ENCODE measurements at places on chromosomes 6 and 20.

- no peak for DNase-seq
Measured at GRCh38 chr6:126662966-126663365, 323.1 kb downstream of the CENPW start.

GRCh38 chr6:52551483-52552277 lies 25.2 kb downstream of the TRAM2 start:
- no peak for DNase-seq

DNA sequence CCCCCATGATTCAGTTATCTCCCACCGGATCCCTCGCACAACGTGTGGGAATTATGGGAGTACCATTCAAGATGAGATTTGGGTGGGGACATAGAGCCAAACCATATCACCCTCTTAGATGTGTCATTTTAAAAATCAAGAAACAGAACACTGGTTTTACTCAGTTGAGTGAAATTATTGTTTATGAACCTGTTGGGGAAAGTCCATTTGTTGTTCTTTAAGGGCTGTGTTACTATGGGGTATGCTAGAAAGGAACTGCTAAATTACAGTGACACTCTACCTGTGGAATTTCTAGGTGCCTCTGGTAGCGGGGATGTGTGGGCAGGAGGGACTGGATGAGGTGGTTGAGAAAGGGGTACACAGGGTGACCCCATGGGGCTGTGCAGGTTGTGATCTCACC lies 28.9 kb downstream of the STX11 start:
- DNase-seq = no peak

DNA sequence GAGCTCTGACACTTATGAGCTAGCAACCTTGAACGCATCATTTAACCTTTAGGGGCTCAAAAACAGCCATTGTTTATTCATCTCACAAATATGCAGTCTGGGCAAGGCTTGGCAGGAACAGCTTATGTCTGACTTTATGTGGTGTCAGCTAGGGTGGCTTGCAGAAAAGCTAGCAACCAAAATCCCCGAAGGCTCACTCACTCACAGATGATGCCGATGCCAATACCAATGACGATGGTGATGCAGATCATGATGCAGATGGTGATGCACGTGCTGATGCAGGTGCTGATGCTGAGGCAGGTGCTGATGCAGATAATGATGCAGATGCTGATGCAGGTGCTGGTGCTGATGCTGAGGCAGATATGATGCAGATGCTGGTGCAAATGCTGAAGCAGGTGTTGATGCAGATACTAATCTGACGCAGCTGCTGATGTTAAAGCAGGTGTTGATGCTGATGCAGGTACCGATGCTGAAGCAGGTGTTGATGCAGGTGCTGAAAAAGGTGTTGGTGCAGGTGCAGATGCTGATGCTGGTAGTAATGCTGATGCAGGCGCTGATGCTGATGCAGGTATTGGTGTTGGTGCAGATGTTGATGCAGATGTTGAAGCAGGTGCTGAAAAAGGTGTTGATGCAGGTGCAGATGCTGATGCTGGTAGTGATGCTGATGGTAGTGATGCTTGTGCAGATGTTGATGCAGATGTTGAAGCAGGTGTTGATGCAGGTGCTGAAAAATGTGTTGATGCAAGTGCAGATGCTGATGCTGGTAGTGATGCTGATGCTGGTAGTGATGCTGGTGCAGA lies 195.6 kb downstream of the NFATC2 start:
- DNase-seq = no peak

GRCh38 chr6:170045981-170046667 lies 244.8 kb downstream of the DLL1 start:
- no peak for DNase-seq

DNA sequence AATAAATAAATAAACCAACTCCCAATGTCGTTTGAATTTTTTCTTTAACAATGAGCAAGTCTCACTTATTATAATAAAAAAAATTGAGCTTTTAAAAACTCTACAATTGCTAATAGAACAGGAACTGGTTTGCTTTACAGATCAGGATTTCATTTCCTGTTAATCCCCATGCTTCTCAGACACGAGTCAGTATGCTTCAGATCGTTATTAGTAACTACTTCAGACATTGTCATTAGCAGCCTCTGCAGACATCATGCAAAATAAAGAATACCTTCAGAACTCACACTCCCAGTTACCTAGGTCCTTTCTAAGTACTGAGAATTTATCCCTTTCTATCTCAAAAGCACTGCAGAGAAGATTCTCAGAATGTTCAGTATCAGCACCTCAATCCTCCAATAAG lies 10.0 kb upstream of the FAM210B start:
- DNase-seq = peak; percentile 49

DNA sequence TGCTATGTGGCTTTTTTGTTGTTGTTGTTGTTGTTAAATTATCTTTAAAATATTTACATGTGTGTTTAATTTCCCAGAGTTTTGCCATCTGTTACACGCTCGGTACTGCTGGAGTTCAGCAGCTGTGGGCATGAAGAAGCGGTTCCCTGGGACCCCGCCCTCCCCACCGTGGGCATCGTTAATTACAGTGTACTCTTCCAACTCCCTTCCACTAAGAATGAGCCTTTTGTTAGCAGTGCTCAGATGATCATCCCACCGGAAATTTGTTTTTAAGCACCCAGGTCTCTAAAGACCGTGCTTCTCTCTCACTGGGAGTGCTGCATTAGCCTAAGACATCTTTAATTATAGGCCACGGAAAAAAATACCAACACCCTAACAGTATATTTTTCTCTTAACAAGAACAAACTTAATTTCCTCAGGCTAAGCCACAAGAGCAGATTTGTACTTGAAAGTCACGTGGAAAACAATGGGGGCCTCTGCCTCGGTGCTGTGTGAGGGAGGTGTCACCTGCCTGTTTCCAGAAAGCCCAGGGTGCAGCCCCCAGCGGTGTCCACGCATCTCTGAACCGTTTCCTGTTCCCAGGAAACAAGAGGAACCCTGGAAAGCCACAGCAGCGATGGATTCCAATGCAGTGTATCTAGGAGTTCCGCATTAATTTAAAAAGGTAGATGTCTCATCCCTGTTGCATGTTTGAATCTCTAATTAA lies 113.3 kb upstream of the FRMD1 start:
- no peak for DNase-seq

DNA sequence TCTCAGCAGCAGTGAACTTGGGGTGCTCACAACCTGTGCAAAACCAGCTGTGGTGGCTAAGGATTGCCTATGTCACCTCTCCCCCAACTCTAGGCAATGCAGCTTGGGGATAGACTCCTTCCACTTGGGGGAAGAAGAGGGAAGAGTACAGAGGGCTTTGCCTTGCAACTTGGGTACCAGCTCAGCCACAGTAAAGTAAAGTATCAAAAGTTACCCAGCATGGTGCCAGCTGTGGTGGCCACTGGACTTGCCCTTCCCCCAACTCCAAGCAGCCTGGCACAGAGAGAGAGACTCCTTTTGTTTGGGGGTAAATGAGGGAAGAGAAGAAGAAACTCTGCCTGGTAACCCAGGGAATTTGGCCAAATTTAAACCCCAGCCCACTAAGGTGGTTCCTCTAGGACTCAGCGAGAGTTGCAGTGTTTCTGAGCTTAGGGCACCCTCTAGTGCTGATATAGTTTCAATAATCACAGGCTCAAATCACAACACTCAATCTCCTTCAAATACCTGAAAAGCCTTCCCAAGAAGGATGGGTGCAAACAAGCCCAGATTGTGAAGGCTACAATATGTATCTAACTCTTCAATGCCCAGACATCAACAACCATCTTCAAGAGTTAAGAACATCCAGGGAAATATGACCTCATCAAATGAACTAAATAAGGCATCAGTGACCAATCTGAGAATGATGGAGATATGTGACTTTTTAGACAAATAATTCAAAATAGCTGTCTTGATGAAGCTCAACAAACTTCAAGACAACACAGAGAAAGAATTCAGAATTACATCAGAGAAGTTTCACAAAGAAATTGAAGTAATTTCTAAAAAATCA lies 7.6 kb upstream of the DEFB129 start:
- peak; percentile 22 for DNase-seq

DNA sequence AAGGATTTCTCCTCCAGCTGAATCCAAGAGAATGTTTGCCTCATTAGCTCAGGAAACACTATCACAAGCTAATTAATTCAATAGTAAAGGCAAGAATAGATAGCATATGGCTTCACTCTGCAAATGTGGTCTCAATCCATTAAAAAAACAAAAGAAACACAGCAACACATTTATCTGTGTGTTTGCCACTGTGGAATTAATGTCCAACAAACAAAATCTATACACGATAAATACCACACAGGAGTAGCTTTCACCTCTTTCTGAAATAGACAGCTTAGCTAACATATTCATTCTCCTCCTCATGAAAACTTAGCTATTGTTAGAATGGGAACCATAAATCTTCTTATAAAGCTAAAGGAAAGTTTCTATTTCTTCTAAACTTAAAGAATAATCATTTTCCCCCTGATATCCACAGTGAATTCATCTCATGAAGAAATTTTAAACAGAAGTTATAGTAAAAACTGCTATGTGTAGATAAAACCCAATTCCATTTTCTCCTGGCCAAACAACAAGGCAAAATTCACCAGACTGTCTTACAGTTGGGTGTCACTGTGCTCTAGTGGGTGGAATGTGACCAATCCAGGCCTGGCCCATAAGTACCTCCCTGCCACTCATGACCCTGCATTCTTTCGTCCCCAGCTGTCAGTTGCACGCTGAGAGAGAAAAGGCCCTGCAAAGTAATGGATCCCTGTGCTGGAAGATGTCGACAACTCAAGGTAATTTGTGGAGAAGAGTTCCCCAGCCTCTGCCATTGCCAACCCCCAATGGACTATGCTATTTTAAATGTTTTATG lies 92.9 kb upstream of the NRSN1 start:
- no peak for DNase-seq

- DNase-seq = no peak
Measured at GRCh38 chr20:59385480-59385879, 85.1 kb downstream of the EDN3 start.

DNA sequence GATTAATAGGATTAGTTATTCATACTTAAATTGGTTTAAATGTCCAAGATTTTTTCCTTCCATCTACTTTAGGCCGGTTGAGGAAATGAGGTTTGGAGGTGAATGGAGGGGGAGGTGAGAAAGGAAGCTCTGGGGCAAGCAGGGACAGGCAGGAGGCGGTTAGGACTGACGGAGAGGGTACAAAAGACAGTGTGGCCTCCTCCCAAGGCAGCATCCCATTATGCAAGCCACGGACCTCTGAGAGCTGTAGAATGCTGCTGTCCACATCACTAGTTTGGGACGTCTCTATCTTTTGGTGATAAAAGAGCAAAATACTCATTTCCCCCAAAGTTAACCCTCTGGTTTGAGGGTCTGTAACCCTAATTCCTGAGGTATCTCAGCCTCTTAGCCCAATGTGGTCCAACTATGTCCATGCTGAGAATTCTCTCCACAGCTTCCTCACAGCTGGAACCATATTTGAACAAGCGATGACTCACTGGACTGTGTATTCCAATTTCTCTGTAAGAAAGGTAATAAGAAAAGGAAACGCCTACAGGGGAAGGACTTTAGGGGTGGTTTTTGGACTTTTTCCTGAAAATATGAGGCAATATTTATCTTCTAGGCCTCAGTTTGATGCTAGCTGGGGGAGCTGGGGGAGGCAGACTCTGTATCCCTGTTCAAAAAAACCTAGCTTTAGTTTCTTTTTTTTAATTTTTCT lies 172.2 kb downstream of the TFAP2B start:
- no peak for DNase-seq

DNA sequence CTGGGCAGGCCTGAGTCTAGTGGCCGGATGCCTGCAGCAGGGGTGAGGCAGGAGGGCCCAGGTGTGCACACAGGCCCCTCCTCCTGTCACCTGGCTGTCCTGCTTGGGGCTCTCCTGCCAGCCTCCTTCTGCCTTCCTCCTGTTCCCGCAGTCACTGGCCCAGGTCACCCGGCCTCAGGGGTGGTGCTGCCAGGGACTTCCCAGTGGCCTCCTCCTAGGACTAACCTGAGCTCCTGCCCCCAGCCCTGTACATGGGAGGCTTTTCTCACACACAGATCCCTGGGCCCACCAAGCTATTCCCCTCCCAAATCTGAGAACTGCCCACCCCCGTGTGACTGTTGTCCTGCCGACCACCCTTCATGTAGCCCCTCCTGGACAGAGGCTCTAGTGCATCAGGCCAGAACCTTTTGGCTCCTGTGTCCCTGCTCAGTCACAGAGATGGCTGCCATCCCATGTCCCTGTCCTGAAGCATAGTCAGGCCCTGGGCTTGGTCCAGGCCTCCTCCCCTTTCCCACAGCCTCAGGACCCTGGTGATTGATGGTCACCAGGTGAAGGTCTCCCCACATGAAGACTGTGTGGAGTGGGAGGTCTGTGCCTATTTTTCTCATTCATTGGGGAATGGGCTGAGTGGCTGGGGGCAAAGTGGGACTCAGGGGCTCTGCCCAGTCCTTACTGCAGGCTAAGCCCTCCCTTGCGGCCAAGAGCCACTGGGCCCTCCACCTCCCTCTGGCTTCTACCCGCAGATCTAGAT lies 1.1 kb upstream of the ULBP1 start:
- no peak for DNase-seq

GRCh38 chr6:4362326-4362725 lies 227.0 kb upstream of the ECI2 start:
- no peak for DNase-seq

DNA sequence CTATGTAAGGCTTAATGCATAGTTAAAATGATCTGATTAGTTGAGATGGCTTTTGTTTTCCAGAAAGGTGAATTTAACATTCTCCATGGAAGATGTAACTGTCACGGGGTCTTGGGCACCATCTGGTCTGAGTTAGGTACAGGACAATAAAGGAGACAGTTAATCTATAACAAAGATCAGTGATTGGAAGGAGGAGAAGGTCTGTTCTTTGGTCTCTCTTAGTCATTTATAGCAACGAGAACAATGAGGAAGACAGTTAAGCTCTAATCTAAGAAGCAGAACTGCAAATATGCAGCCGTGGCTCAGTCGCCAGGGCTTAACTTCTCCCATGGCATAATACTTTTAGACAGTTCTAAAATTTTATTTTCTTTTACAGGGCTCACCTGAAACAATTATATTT lies 405.5 kb upstream of the SULF2 start:
- no peak for DNase-seq

GRCh38 chr20:6595704-6596103 lies 171.8 kb upstream of the BMP2 start:
- no peak for DNase-seq

DNA sequence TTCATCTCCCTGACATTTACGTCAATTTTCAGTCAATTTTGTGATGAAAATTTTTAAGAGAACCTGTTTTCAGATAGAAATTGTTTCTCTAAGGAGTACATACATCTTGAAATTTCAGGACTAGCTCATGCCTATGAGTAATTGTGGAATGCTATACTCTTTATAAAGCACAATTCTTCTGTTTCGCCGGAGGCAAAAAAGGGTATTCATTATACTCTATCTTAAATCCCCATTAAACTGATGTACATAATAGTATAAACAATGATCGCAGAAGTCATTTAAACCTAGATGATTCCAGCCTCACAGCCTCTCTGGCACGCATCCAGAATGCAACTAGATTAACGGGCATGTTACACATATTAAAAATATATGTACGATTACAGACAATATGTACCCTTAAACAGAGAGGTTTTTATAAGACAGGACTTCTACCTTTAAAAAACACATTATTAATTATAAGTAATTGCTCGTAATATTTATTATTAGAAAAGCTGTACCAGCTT lies 62.6 kb downstream of the NRSN1 start:
- no peak for DNase-seq
